Aorta (tissue), 5 donors: ENCODE measurements at places on chromosomes 1 and 21. TPM values are rescaled to one million over a fixed set of nuclear protein-coding genes. Genes with fewer than 3 reads are reported as not detected.

DNA sequence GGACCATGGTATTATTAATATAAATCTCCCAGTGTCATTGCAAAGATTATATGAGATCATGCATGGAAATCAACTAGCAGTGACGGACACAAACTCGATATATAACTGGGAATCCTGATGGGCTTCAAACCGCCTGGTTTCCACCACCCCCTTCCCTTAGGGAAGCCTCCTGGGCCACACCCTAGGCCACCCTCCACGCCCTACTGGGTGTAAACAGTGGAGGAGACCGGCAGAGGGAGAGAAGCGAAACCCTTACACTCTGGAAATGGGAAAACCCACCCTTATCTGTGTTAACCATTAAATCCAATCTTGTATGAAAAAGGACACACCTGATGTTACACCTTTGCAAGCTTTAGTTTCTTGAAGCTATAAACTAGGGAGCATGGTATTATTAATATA, 595 bp upstream of the ZNHIT6 start:
- no peaks in the 10 kb centered on the region for H3K27me3 ChIP-seq
- peak overlapping the region; percentile 51 for H3K4me3 ChIP-seq

Gene LRRN2
- total RNA-seq: 1.3 TPM

GRCh38 chr1:36166938-36167905, 11.3 kb downstream of the MAP7D1 start:
- H3K27ac ChIP-seq: no peak overlapping the region
- H3K27me3 ChIP-seq: no peaks in the 10 kb centered on the region
- no peak overlapping the region for H3K4me3 ChIP-seq
- no peak for DNase-seq

DNA sequence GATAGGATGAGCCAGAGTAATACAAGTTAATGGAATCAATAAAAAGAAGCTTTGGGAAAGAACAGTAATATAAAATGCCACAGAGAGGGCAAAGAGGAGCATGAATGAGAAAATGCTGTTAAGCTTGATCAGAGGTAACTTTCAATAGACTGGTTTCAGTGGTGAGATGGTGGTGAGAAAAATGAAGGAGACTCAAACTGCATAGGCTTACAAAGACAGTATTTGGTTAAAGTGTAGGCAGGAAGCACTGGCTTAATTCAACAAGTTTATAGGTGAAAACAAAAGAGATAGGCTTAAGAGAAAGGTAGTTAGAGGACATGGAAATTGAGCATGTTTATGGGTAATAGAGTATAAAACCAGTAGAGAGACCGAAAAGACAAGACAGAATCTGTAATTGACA, 298.6 kb upstream of the ADAMTS5 start:
- H3K4me3 ChIP-seq: no peak overlapping the region
- no peaks in the 10 kb centered on the region for H3K4me1 ChIP-seq
- no peak overlapping the region for H3K27ac ChIP-seq
- no peaks in the 10 kb centered on the region for H3K36me3 ChIP-seq

DNA sequence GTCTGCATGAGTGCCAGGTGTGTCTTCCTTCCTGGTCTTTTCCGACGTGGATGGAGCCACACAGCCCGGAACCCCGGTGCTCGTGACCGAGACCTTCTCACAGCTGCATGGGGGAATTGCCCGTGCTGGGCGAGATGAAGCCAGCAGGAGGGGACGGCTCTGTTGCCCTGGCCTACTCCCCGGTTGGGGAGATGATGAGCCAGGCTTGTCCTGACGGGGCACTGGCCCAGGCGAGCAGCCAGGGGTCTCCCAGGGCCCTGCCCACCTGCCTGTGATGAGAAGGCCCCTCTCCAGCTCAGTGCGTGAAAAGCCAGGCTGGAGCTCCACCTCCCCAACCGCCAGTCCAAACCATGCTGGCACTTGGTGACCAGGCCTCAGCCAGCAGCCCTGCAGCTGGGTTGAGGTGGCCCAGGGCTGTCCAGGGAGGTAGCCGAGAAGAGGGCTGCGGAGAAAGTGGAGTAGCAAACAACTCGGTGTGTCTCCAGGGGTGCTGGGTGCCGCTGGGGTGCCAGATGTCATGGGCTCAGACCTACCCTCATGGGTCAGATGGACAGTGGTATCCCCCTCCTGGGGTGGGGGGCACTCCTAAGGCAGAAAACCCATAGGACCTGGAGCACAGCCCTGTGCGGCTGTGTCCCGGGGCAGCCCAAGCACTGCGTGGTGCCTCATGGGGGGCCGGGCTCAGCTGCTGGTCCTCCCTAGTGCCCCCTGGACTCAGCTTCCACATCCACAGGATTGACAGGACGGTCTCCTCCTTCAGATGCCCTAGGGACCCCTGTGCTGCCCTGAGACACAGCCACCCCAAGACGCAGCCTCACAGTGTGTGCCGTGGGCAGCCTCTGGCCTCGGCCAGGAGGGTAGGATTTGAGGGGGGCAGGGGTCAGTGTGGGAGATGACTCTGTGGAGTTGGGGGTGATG, 26.1 kb downstream of the PRDM16 start:
- H3K36me3 ChIP-seq: no peaks in the 10 kb centered on the region
